NCI-H1930 (cell line): ENCODE measurements at places on chromosomes 2 and 18.

- DNase-seq, result no peak
Measured at GRCh38 chr2:70904371-70905216, 31.1 kb upstream of the ATP6V1B1 start.

DNA sequence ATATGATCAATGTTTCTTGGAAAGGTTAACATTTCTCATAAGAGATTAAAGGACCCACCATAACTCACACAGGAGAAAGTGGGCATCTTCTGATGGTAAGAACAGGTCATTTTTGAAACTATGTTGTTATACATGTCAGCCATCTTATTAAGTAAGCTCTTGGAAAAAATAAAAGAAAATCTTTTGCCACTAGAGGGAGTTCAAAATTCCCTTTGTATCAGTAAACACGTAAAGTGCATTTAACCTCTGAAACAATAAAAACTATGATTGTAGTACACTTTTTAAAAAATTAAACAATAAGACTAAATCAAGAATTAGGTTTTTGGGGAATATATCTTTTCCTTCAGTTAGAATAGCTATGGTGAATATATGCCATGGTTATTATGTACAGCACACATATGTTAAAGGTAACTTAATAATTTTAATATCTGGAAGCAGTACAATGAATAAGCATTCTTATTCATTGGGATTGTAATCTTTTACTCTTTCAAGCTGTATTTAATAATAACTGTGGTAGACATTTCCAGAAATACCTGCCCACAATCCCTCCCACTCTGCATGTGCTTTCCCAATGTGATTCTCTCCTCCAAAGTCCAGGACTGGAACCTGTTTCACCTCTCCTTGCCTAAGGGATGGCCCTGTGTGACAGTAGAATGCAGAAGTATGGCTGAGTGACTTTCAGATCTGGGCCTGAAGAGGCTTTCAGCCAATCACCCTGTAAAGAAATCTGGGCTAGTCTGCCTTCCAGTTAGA lies 64.2 kb downstream of the RBMS1 start:
- DNase-seq, result no peak

- DNase-seq, result no peak
Measured at GRCh38 chr2:26666671-26667070, 25.5 kb upstream of the CIB4 start.

DNA sequence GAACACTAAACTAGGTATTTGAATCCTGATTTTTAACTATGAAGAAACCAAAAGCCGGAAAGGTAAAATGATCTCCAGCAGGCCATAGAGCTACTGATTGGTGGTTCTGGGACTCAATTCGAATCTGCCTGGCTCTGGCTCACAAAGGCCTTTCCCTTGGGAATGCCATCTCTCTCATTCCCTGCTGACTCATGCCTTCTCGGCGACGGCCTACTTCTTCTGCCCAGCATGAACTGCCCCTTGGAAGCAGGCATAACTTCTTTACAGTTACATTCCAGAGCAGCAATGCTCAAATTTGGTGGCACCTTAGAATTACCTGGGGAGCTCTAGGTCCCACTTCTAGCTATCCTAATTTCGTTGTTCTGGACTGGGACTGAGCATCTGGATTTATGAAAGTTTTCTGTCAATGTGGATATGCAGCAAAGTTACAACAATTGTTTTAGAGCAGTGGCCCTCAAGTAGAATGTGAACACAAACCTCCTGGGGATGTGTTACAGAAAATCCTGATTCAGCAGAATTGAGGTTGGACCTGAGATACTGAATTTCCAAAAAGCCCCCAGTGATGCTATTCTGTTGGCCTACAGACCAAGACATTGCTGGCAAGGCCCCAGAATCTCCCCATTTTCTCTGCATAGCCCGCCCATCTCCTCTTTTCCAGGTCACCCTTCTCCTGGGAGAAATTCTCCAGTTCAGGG lies 261.1 kb downstream of the CNTNAP5 start:
- no peak for DNase-seq

DNA sequence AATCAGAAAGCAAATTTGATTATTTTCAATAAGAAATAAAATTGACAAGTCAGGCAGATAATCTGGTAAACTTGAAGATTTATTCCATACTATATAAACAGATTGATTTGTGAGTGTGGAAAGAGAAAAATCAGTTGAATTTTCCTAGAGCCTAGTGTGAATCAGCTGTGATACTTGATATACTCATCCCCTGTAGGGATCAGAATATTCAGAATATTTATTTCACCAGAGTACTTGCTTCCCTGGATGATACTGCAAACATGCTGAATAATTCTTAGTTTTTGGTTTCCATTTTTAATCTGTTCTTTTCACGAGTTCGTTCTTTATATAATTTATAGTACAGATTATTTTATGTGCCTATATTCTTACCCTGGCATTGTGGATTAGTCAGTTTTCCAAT lies 142.8 kb downstream of the GALNT3 start:
- DNase-seq, result no peak

GRCh38 chr18:306608-307255 lies 38.9 kb upstream of the THOC1 start:
- DNase-seq, result no peak

DNA sequence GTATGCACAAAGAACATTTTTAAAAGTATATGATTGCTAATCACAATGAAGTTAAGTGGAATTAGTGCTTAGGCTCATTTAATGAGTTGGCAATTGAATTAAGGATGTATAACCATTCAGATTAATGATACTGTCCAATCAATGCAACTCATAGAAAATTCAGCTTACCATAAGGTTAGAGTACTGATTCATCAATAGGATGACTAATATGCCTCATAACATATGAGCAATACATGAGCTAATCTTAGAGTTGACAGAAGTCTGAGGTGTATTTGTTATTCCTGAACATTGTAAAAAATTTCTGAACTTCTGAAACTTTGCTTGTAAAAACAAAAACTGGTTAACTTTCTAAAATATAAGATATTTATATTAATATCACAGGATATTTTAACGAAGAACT lies 118.3 kb upstream of the NETO1 start:
- DNase-seq, result no peak
